Inflammatory macrophage treated with lipopolysaccharide for 1 hour (primary cell): ENCODE measurements at places on chromosomes 5 and 9.

DNA sequence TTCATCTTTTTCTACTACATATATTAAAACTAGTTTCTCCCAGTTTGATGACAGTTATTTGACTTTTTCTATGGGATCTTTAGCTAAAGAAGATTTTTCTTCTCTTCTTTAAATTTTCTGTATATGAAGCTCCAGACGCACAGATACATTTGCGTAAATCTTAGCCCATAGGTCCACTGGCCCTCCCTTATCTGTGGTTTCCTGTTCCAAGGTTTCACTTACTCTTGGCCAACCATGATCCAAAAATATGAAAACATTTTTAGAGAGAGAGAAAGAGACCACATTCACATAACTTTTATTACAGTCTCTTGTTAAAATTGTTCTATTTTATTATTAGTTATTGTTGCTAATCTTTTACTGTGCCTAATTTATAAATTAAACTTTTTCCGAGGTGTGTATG is 270.2 kb upstream of the DAPK1 start:
- no peak for DNase-seq

- no peak for DNase-seq
Observed at GRCh38 chr9:1235650-1236049, 185.5 kb downstream of the DMRT2 start.

- no peak for DNase-seq
Observed at GRCh38 chr5:115461093-115461492, 83.5 kb downstream of the FEM1C start.

DNA sequence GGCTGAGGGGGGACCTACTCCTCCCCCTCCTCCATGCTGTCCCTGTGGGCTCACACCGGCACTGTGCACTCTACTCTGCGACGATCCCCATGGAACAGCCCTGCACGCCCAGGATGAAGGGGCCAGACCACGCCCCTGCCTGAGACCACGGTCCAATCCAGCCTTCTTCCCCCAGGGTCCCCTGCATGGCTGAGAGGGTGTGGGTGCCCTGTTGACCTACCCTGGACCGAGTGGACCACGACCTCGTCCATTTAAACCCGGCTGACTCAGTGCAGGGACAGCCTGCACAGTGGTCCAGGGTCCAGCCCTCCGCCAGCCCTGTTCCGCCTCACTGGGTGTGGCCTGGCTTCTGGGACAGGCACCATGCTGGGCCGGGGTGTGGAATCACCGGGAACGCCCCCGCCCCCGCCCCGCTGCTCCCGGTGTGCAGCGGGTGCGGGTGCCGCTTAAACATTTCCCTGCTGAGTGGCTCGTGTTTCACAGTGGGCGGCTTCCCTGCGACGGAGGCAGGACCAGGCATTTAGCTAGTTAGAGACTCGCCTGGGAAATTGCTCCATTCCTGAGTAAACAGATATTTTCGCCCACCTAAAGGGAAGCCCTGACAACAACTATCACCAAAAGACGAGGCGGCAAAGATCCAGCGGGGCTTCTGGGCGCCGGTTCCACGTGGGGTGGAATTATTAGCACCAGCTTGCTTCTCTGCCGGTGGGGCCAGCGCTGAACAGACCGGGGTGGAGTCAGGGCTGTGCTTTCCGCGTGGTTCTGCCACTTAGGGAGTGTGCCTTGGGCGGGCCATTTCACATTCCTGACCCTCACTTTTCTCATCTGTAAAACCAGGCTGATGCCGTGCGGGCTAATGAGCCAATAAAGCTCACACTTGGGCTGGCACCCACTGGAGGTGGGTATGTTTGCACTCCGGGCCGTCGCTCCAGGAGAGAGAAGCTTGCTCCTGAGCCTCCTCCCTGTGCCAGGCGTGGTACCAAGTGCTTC is 22.6 kb downstream of the DBH start:
- DNase-seq: peak; percentile 69

- no peak for DNase-seq
Observed at GRCh38 chr9:131474711-131475110, 28.0 kb upstream of the POMT1 start.

DNA sequence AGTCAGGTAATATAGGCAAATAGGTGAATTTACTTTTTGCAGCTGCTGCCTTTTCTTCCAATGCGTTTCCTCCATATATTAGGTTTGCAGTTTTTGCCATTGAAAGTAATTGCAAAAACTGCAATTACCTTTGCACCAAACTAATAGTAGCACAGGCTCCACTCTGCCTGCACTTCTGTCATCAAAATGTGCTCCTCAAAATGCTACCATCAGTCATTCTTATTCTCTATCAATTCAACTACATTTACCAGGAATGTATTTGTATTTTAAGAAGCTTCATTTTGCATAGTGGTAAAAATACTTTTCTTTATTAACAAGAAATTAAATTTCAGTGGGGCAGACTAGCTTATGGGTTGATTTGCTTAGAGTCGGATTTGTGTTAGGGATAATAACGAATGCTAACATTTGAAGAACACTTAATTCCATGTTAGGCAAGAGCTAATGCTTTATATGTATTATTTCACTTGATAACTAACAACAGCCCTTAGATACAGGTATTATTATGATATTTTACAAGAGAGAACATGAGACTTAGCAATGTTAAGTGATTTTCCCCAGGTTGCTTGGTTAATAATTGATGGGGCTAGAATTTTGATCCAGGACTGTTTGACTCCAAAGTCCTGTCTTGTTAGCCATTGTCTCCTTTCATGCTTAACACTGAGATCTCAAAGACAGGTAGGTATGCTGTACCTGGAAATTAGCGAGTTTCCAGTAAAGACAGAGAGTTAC is 300.4 kb downstream of the MAN2A1 start:
- no peak for DNase-seq

GRCh38 chr5:4954048-4954447 is 186.1 kb upstream of the ADAMTS16 start:
- DNase-seq: no peak
